Mesangial cell (primary cell): ENCODE measurements at places on chromosomes 12 and 14. TPM values are rescaled to one million over a fixed set of nuclear protein-coding genes. Genes with fewer than 3 reads are reported as not detected.

The FOXM1 gene
- 9.9 and 84.1 TPM in 2 replicates for total RNA-seq

The TROAP gene
- 2.5 and 46.4 TPM in 2 replicates for total RNA-seq

The TAS2R50 gene
- 0.38 and 0.98 TPM in 2 replicates for total RNA-seq

The ERGIC2 gene
- 26.1 and 27.1 TPM in 2 replicates for total RNA-seq

The DEGS2 gene
- not detected in 2 replicates for total RNA-seq

The TAS2R20 gene
- 0.49 and 0.51 TPM in 2 replicates for total RNA-seq

The KLHL33 gene
- 0.25 TPM in 1 of 2 replicates, not detected in the other for total RNA-seq

The NPAS3 gene
- under 0.01 and 0.63 TPM in 2 replicates for total RNA-seq

The DIO2 gene
- under 0.01 and 0.25 TPM in 2 replicates for total RNA-seq

The BICD1 gene
- total RNA-seq = 10.6 and 18.4 TPM in 2 replicates

The KIAA0586 gene
- total RNA-seq = 8.9 and 16.3 TPM in 2 replicates

The TMEM132C gene
- total RNA-seq = not detected in 2 replicates

The CCDC175 gene
- total RNA-seq = not detected in 2 replicates

The RFLNA gene
- total RNA-seq = 8.6 and 10.6 TPM in 2 replicates

The METTL17 gene
- 59.5 and 98.1 TPM in 2 replicates for total RNA-seq

The AICDA gene
- 0.13 TPM in 1 of 2 replicates, not detected in the other for total RNA-seq

The CIDEB gene
- 1.1 and 1.3 TPM in 2 replicates for total RNA-seq

The CCNB1IP1 gene
- total RNA-seq = 39.8 and 56.3 TPM in 2 replicates

The CPNE8 gene
- 1.8 and 2.1 TPM in 2 replicates for total RNA-seq

The CATSPERB gene
- total RNA-seq = not detected in 2 replicates

The TAS2R7 gene
- not detected in 2 replicates for total RNA-seq
